ENCODE measurements at places on chromosomes 5 and 9. TPM values are rescaled to one million over a fixed set of nuclear protein-coding genes. Genes with fewer than 3 reads are reported as not detected.

Gene TICAM2
- 1.3 TPM for total RNA-seq

Gene CAMK2A
- not detected for total RNA-seq

Gene ZDHHC11
- 15.3 TPM for total RNA-seq

Gene WNK2
- 0.26 TPM for total RNA-seq

Gene GLIPR2
- 18.9 TPM for total RNA-seq

Gene FAM153A
- total RNA-seq = 116 TPM

Gene PAX5
- not detected for total RNA-seq

Gene IGFBPL1
- not detected for total RNA-seq

Gene DBN1
- total RNA-seq = 1.2 TPM

Gene NNT
- 56.1 TPM for total RNA-seq

Gene SLC45A2
- total RNA-seq = not detected

Gene HAPLN1
- not detected for total RNA-seq

Gene MZB1
- total RNA-seq = 0.93 TPM

Gene LHX2
- total RNA-seq = not detected

Gene GDA
- not detected for total RNA-seq

Gene ARHGEF39
- not detected for total RNA-seq

Gene SPINK7
- not detected for total RNA-seq

Gene CORO2A
- 8.3 TPM for total RNA-seq

Gene PCDHA10
- not detected for total RNA-seq

Gene SPINK5
- total RNA-seq = not detected

Gene TAS2R1
- total RNA-seq = not detected

Gene SECISBP2
- total RNA-seq = 96.5 TPM

Gene STXBP1
- total RNA-seq = 20.9 TPM

Gene CCDC183
- 2.5 TPM for total RNA-seq

Gene ANKRD31
- total RNA-seq = 0.73 TPM

Gene TEX48
- total RNA-seq = not detected

Gene UCK1
- 39.7 TPM for total RNA-seq

Gene PPP1R26
- 1.9 TPM for total RNA-seq

Gene AGXT2
- total RNA-seq = not detected

Gene UBQLN1
- total RNA-seq = 106 TPM

Gene SLC36A2
- total RNA-seq = not detected

Gene ERP44
- 17.0 TPM for total RNA-seq

Gene OR2Y1
- total RNA-seq = not detected

Gene GBA2
- 66.3 TPM for total RNA-seq

Gene PCDHA2
- not detected for total RNA-seq

Gene HINT2
- 30.2 TPM for total RNA-seq

Gene GLRA1
- total RNA-seq = not detected

Gene PSAT1
- total RNA-seq = 9.7 TPM

Gene PDZD2
- 1.1 TPM for total RNA-seq

Gene PRDM9
- not detected for total RNA-seq

Gene IFNK
- not detected for total RNA-seq

Gene NTNG2
- total RNA-seq = 5.9 TPM

Gene FCN2
- not detected for total RNA-seq

Gene LMX1B
- not detected for total RNA-seq

Gene PGGT1B
- total RNA-seq = 42.4 TPM

Gene PLPP7
- not detected for total RNA-seq

Gene IL5
- not detected for total RNA-seq

Gene RECK
- total RNA-seq = 12.8 TPM

Gene DMGDH
- total RNA-seq = not detected

Gene TTC1
- total RNA-seq = 47.9 TPM

Gene NR2F1
- not detected for total RNA-seq

Gene VCAN
- total RNA-seq = 0.09 TPM

Gene SLC6A18
- not detected for total RNA-seq

Gene CATSPER3
- 1.8 TPM for total RNA-seq
